ENCODE measurements at places on chromosomes 4 and X. TPM values are rescaled to one million over a fixed set of nuclear protein-coding genes. Genes with fewer than 3 reads are reported as not detected.

KLKB1 gene
- 0.06 TPM for total RNA-seq

SHROOM4 gene
- total RNA-seq: 30.6 TPM

OTUD4 gene
- 42.7 TPM for total RNA-seq

MAGEA4 gene
- total RNA-seq: not detected

All from bladder microvascular endothelial cell (primary cell).